ENCODE measurements at places on chromosomes 1 and 21.
A peak's percentile ranks its signal among the peaks of the same experiment; 100 is the strongest.

- no peak for DNase-seq
- H3K4me3 ChIP-seq: no peak overlapping the region
- H3K4me1 ChIP-seq: no peaks in the 10 kb centered on the region
- H3K36me3 ChIP-seq: peaks cover 6% of the 10 kb centered on the region
- H3K27ac ChIP-seq: no peak overlapping the region
- no peaks in the 10 kb centered on the region for H3K27me3 ChIP-seq
Measured at GRCh38 chr1:9603307-9603706, 14.6 kb downstream of the TMEM201 start.

- no peak overlapping the region for H3K27ac ChIP-seq
- no peak overlapping the region for H3K4me3 ChIP-seq
- H3K27me3 ChIP-seq: no peaks in the 10 kb centered on the region
- DNase-seq: no peak
- H3K4me1 ChIP-seq: peaks cover 17% of the 10 kb centered on the region
Measured at GRCh38 chr1:26684763-26685508, 10.9 kb upstream of the ARID1A start.

- H3K36me3 ChIP-seq: no peaks in the 10 kb centered on the region
- no peak for DNase-seq
- peaks cover 16% of the 10 kb centered on the region for H3K27me3 ChIP-seq
- H3K4me1 ChIP-seq: no peaks in the 10 kb centered on the region
- no peak overlapping the region for H3K4me3 ChIP-seq
- H3K27ac ChIP-seq: no peak overlapping the region
Measured at GRCh38 chr1:228540161-228540917, 53.2 kb downstream of the RNF187 start.

DNA sequence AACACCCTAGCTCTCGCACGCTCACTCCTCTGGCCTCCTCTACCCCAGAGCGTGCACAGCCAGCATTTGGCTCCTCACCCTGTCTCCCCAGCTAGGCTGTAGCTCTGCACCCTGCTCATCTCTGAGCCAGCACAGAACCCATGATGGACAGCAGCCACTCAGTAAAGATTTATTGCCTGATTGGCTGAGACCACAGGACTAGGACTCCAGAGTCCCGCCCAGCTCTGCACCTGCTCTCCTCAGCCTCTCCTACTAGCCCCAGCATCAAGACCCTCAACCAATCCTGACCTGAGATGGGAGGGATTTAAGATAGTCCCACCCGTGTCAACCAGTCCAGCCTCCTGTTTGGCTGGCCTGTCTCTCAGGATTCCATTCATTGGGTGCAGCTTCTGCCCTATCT lies 9.3 kb downstream of the C1QB start:
- no peaks in the 10 kb centered on the region for H3K4me1 ChIP-seq
- DNase-seq: no peak
- no peaks in the 10 kb centered on the region for H3K36me3 ChIP-seq
- H3K4me3 ChIP-seq: no peak overlapping the region
- peaks cover 15% of the 10 kb centered on the region for H3K27me3 ChIP-seq
- H3K27ac ChIP-seq: no peak overlapping the region

GRCh38 chr1:167488786-167489185 lies 29.5 kb downstream of the CD247 start:
- H3K27ac ChIP-seq: peak overlapping the region; percentile 88
- no peak for DNase-seq
- H3K27me3 ChIP-seq: no peaks in the 10 kb centered on the region
- H3K36me3 ChIP-seq: peaks cover 44% of the 10 kb centered on the region
- H3K4me1 ChIP-seq: peaks cover 98% of the 10 kb centered on the region

DNA sequence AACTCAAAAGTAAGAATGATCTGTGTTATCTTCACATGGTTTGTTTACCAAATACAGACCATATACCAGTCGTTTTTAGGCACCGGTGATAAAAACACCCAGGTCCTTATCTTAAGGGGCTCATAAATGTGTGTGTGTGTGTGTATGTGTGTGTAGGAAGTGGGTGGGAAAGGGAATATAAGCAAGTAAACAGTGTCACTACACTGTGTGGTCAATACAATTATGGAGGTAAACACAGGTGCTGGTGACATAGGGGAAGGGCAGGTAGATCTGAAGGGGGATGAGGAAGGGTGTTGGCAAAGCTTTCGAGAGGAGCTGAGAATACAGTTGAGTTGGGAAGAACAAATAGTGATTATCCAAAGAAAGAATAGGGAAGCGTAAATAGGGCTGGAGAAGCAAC lies 19.1 kb upstream of the MRPS6 start:
- no peaks in the 10 kb centered on the region for H3K36me3 ChIP-seq
- H3K4me1 ChIP-seq: no peaks in the 10 kb centered on the region
- no peak overlapping the region for H3K27ac ChIP-seq
- H3K4me3 ChIP-seq: no peak overlapping the region
- DNase-seq: no peak
- no peaks in the 10 kb centered on the region for H3K27me3 ChIP-seq

DNA sequence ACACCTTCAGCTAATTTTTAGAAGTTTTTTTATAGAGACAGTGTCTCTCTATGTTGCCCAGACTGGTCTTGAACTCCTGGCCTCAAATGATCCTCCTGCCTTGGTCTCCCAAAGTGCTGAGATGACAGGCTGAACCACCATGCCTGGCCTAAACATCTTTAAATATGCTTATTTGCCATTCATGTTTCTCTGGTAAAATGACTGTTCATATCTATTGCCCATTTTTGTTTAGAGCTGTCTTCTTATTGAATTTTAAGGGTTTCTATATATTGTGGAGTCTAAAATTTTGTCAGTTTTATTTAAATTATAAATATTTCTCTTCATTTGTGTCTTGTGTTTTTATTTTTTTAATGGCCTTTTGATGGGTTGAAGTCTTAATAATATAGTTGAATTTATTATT lies 3.0 kb upstream of the PM20D1 start:
- no peaks in the 10 kb centered on the region for H3K27me3 ChIP-seq
- no peak overlapping the region for H3K4me3 ChIP-seq
- no peak overlapping the region for H3K27ac ChIP-seq
- H3K4me1 ChIP-seq: peaks cover 16% of the 10 kb centered on the region
- DNase-seq: no peak

- no peaks in the 10 kb centered on the region for H3K27me3 ChIP-seq
- H3K27ac ChIP-seq: peak overlapping the region; percentile 59
- H3K36me3 ChIP-seq: peaks cover 19% of the 10 kb centered on the region
- peaks cover 75% of the 10 kb centered on the region for H3K4me1 ChIP-seq
- H3K4me3 ChIP-seq: no peak overlapping the region
Measured at GRCh38 chr1:27469334-27469733, 20.6 kb downstream of the WASF2 start.

DNA sequence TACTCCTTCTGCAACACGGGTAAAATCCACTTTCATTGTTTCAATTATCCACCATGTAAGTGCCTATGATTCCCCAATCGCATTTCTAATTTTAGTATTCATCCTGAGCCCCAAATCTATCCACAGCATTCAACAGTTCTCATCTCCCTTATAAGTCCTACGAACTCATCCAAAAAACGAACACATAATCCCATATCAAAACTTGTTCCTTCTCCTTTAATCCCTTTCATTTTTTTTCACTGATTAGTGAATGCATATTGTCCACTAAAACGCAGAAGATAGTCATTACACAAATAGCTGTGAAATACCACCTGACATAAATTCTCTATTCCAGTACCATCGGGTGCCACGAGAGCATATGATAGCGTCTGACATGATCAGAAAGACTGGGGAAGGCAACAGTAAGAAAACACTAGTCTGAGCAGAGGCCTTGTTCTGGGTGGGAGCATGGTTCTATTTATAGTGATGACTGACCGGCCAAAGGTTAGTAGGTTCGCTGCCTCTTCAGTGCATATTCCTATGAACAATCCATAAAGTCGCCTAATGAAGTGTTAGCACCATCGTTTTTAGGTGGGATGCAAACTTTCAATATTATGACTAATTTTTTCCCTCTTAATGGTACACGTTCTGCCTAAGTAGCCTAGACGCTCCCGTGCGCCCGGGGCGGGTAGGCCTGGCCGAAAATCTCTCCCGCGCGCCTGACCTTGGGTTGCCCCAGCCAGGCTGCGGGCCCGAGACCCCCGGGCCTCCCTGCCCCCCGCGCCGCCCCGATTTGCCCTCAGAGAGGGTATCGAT lies 648 bp downstream of the ATP5PF start:
- H3K4me3 ChIP-seq: peak overlapping the region; percentile 99
- peak overlapping the region; percentile 100 for H3K27ac ChIP-seq
- DNase-seq: peak; percentile 40
- H3K36me3 ChIP-seq: peaks cover 39% of the 10 kb centered on the region
- H3K27me3 ChIP-seq: peaks cover 3% of the 10 kb centered on the region
- H3K4me1 ChIP-seq: peaks cover 48% of the 10 kb centered on the region

DNA sequence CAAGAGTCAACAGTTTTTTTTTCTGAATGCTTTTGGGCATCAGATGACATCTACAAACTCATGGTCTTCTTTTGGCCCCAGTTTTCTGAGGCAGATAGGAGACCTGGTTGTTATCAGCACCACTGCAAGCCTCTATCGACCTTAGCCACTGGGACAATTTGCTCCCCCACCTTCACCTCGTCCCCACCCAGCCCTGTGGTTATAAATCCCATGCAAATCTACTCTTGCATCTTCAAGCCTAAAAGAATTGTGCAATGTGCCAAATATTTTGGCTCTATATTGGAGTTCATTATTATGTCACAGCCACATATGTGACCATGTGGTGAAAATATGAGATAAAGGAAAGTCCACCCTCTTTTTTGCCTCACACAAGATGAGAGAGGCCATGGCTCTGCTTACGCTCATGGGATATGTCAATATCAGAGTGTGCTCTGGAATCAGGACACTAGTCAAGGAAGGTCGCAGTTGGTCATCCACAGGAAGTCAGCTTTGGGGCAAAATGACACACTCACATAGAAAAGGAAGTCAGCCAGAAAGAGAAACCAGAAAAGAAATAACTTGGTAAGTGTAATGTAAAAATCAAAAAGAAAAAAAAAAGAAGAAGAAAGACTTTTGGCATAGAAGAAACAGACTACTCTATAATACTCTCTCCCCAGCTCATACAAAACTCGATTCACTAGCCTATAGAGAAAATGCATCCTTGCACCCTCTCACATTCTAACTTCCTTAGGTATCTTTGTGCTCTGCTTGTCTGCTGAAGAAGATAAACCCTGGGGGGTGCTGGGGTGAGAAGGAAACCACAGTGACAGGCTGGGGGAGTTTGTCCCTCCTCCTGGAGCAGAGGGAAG lies 21.2 kb downstream of the SLC30A10 start:
- peaks cover 2% of the 10 kb centered on the region for H3K27me3 ChIP-seq
- no peak overlapping the region for H3K27ac ChIP-seq
- H3K36me3 ChIP-seq: no peaks in the 10 kb centered on the region
- DNase-seq: no peak
- no peak overlapping the region for H3K4me3 ChIP-seq

- H3K4me1 ChIP-seq: no peaks in the 10 kb centered on the region
- no peaks in the 10 kb centered on the region for H3K36me3 ChIP-seq
- peaks cover 8% of the 10 kb centered on the region for H3K27me3 ChIP-seq
- H3K4me3 ChIP-seq: no peak overlapping the region
- DNase-seq: no peak
Measured at GRCh38 chr1:30449428-30450147, 273.8 kb downstream of the MATN1 start.

GRCh38 chr1:55913565-55913964 lies 665.8 kb downstream of the PLPP3 start:
- no peak overlapping the region for H3K27ac ChIP-seq
- H3K27me3 ChIP-seq: no peaks in the 10 kb centered on the region
- no peak overlapping the region for H3K4me3 ChIP-seq
- DNase-seq: no peak
- no peaks in the 10 kb centered on the region for H3K36me3 ChIP-seq

GRCh38 chr1:109020693-109021257 lies 21.1 kb downstream of the WDR47 start:
- no peaks in the 10 kb centered on the region for H3K27me3 ChIP-seq
- H3K27ac ChIP-seq: no peak overlapping the region
- no peak overlapping the region for H3K4me3 ChIP-seq
- H3K36me3 ChIP-seq: peaks cover 22% of the 10 kb centered on the region
- H3K4me1 ChIP-seq: no peaks in the 10 kb centered on the region

DNA sequence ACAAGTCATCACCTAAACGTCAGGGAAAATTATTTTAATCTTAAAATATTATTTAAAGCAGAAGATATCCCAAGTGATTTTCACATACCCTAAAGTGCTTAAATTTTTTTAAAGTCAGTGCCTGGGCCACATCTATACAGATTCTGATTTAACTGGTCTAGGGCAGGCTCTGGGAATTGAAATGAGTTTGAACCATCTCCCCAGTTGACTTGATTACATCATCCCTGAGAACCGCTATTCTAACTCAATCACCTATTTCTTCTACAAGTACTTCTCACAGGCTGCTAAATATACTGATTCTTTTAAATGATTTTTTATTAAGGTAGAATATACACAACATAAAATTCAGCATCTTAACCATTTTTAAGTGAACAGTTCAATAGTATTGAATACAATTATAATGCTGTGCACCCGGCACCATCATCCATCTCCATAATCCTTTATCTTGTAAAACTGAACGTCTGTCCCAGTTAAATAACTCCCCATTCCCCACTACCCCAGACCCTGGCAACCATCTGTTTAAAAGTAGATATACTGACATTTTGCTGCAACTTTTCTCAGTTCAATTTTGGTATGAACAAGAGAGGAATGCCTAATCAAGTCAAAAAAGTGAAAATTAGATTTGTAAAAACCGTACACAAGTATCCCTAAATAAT lies 19.5 kb downstream of the GART start:
- DNase-seq: no peak
- H3K36me3 ChIP-seq: peaks cover 55% of the 10 kb centered on the region
- no peaks in the 10 kb centered on the region for H3K4me1 ChIP-seq

DNA sequence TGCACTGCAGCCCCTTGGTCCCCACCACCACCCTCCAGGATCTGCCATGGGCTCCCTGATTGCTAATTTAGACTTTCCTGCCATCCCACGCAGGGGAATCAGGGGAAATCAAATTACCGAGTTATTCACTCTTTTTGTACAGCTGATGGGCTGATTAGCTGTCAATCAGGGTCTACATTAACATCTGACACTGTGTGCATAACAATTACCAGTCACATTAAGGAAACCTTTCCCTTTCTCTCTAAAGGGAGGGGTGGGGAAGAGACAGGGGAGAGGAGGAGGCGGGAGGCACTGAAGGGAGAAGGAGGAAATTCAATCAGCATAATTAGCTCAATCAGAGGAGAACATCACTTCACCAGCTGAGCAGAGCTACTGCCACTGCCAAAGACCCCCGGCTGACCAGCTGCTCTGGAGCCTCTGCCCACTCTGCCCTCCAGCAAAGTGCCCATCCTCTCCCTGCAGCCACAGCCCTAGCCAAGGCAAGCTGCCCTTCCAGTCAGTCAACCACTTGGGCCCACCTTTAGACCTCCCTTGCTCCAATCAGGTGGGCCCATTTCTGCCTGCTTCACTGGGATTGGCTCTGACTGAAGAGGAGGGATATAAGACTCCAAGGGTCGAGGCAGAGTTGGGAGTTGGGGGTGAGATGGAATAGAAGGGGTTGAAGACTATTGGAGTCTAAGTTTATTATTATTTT lies 199.3 kb upstream of the ZC3H12A start:
- no peaks in the 10 kb centered on the region for H3K4me1 ChIP-seq
- H3K4me3 ChIP-seq: no peak overlapping the region
- no peaks in the 10 kb centered on the region for H3K36me3 ChIP-seq
- H3K27me3 ChIP-seq: peaks cover 15% of the 10 kb centered on the region
- no peak overlapping the region for H3K27ac ChIP-seq
- no peak for DNase-seq
